HT-29 (cell line): ENCODE measurements at places on chromosomes 6 and 20.

DNA sequence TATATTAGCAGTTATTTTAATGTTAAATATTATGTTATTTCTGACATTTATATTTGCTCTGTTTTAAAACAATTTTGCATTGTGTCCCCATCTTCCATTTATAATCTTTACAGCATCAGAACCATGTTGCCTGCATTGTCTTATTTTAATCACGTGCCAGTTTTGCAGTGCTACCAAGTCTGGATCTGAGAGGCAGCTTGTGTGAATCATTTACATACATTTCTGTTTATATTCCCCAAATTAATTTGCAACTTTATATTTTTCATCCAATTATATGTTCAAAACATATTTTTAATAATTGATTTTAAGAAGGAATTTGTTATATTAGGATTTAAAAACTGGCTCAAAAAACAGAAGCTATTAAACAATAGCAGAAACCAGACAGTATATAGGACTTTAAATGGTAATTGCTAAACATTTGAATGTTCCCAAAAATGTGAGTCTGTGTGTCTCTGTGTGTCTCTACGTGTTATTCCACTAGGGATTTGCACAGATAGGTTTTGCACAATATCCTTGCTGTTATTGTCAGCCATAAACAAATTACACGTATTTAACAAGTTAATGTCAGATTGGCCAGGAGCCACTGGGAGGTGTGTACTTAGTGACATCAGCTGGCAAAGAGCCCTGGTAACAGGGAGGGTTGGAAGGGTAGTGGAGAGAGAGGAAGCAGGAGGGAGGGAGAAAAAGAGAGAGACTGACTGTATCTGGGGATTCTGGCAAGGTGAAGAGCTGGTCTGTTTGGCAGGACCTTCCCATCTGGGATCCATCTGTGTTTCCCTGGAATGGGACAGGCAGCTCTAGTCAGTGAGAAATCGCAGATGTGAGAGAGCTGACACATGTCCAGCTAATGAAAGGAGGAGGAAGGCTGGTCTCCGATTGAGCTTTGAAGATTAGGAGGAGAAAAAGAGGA, 72.1 kb downstream of the CBFA2T2 start:
- DNase-seq = peak; percentile 95

GRCh38 chr6:3032986-3033385, 33.3 kb downstream of the NQO2 start:
- no peak for DNase-seq

DNA sequence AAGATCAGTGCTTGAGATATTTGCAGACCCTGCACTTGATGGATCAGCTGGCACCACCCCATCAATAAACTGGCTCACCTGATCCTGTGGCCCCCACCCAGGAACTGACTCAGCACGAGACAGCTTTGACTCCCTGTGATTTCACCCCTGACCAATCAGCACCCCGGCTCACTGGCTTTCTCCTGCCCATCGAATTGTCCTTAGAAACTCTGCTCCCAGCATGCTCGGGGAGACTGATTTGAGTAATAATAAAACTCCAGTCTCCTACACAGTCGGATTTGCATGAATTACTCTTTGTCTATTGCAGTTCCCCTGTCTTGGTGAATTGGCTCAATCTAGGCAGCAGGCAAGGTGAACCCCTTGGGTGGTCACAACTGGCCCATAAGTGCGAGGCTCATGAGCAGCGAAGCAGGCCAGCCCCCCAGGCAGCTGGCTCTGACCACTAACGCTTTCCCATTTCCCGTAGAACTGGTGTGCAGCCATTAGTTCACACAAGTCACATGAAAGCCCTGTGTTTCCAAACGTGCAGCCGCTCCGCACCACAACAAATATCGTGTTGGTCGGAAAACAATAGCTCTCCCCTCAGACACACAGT, 79.6 kb downstream of the RSPH3 start:
- DNase-seq = no peak

- DNase-seq = no peak
Observed at GRCh38 chr6:116323863-116324262, 44.1 kb upstream of the TSPYL1 start.

- DNase-seq = peak; percentile 15
Observed at GRCh38 chr6:71288228-71289038, at the start of gene OGFRL1. Gene OGFRL1, plus strand, starts transcription at chr6:71288811. Its CDS starts 126 bp downstream, at chr6:71288937.

- DNase-seq = peak; percentile 81
Observed at GRCh38 chr6:115838763-115839401, 221.8 kb downstream of the FRK start.

DNA sequence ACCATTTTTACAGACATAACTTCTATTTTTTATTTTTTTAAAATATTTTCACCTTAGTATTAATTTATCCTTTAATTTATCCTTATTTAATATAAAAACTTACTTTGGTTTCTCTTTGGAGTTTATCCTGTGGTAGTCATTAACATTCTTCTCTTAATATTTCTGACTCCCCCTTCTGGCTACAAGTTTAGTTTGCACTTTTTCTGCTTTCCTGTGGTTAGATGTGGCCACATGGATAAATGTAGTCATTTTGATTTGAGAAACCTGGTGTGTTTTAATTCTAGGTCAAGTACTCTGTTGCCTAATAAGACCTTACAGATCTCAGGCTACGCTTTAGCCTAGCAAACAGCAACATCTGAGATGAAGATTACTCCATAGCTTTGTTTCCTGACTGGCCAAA, 1187.5 kb downstream of the HACE1 start:
- DNase-seq = peak; percentile 35

DNA sequence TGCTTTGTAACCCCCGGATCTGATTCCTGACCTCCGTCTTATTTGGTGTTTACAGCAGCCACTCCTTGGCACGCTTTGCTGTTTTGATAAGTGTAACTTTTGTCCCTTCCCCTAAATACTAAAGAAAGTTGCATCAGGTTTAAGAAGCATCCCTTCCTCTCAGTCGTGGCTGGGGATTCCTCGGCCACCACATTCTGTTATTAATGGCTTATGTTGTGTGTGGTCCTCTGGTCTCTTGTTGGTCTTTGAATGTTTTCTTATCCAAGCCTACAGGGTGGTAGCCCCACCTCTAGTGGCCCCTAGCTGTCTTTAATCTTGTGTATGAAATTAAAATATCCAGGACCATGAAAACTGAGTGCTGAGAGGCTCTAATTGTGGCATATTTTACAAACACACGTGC, 37.5 kb upstream of the FNDC1 start:
- no peak for DNase-seq

GRCh38 chr20:54704032-54704635, 228.7 kb downstream of the DOK5 start:
- DNase-seq = no peak

DNA sequence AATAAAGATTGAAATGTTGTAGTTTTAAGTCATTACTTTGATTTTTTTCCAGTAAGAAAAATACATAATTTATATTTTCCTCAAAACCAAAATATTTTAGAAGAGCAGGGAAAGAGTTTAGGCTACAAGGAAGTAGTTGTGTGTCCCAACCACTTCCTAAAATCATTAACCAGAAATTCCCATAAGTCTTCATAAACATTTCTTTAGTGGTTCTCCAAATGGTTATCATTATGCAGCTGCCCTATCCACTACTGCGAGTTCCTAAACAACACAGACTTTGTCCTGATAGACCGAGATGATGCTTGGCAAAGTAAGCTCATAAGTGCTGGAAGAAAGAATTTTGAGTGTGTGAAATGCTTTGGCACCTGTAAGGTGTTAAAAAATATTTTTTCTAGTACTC, 93.6 kb downstream of the ARMC2 start:
- no peak for DNase-seq

- DNase-seq = no peak
Observed at GRCh38 chr6:114998492-114998891, 655.7 kb upstream of the HS3ST5 start.

- DNase-seq = peak; percentile 98
Observed at GRCh38 chr20:50071039-50071888, 41.7 kb downstream of the UBE2V1 start.

DNA sequence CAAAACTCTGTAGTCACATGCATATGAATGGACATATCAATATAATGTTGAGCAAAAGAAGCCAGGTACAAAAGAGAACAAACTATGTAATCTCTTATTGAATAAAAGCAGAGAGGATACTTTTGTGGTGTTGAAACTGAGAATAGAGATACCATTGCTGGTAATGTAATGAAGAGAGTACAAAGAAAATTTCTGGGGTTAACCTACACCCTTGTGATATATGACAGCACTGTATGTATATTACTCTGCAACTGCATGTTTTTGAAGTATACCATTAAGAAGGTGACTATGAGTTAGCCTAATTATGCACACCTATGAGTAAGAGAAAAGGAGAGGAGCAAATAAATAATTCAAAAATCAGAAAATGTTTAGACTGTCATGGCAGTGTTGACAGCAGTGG, 268.8 kb upstream of the DEFB112 start:
- no peak for DNase-seq

DNA sequence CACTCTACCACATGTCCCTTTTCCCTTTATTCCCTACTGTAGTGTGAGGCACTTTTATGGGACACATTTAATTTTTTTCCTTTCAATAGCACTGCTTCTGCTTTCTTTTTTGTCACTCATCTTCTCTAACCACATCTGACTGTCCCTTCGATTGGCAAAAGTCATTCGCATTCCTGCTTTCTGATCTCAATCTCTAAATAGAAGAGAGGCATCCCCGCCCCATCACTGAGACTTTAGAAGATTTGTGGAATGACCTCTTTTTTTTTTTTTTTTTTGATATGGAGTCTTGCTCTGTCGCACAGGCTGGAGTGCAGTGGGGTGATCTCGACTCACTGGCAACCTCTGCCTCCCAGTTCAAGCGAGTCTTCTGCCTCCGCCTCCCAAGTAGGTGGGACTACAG, 9.1 kb downstream of the ZNF292 start:
- no peak for DNase-seq

DNA sequence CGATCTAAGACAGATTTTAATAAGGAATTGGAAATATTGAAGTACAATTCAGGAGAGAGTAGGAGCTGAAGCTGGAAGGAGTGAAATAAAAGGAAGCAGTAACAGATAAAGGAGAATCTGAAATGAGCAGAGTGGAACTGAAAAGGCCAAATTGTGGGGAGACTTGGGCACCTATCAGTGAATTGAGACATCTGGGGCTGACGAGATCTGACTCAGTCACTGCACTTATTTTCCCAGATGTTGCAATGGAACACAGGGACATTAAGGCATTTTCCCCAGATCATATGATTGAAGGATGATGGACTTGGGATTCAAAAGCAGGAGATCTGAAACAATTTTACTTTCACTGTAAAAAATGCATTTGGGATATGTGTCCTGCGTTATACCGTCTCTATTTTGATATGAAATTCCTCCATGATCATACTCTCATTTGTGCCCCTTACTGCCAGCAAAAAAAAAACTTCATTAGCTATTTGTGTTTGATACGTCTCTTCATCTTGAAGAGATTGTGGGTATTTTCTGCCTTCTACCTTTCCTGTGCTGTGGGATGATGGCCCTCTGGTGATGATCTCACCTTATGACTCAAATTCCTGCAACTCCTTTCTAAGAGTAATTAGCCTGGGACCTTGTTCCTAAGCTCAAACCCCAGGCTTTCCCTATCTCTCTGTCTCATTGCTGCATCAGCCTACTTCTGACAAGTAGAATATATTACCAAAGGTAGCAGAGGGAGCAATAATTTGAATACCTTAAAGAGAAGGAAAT, 278.5 kb upstream of the MAN1A1 start:
- no peak for DNase-seq

- no peak for DNase-seq
Observed at GRCh38 chr6:81981812-81982211, 229.3 kb upstream of the TENT5A start.

DNA sequence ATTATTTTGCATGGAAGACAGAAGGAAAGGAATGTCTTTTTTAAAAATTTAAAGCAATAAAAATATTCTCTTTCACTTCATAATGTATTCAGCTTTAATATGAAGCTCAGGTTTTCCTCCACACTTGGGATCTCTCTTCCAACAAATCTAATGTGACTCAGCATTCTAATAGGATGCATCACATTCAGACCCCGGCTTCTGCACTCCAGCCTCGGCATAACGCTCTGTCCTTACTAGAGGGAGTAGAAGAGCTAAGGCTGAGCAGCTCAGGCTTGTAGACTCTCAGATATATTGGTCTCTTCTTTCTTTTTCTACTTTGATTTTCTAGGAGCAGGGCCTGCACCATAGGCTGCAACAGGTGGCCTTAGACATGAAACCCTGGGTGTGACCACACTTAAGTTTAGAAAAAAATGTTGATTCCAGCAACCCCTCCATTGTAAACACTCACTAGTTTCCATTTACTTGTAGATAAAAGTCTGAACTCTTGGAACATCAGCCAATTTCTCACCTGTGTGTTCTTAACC, 161.7 kb downstream of the PAK5 start:
- DNase-seq = no peak

GRCh38 chr6:492816-493414, 101.4 kb downstream of the IRF4 start:
- DNase-seq = no peak
